NCI-H1417 treated with DMSO at 0.1 percent for 48 hours (cell line): ENCODE measurements at places on chromosomes 2 and 18.

GRCh38 chr2:53694096-53694771, 73.4 kb upstream of the CHAC2 start:
- no peak for DNase-seq

- DNase-seq = no peak
These were observed 731.5 kb downstream of the LRP1B start for GRCh38 chr2:141399270-141399669.

- DNase-seq = no peak
These were observed 219.2 kb upstream of the UBE2E3 start for GRCh38 chr2:180761224-180761623.

GRCh38 chr2:96463119-96463518, 42.0 kb downstream of the NEURL3 start:
- no peak for DNase-seq
